ENCODE measurements at places on chromosomes 5 and 9.

- no peak for DNase-seq
These were observed 742 bp upstream of the LECT2 start for GRCh38 chr5:135955525-135955924.

DNA sequence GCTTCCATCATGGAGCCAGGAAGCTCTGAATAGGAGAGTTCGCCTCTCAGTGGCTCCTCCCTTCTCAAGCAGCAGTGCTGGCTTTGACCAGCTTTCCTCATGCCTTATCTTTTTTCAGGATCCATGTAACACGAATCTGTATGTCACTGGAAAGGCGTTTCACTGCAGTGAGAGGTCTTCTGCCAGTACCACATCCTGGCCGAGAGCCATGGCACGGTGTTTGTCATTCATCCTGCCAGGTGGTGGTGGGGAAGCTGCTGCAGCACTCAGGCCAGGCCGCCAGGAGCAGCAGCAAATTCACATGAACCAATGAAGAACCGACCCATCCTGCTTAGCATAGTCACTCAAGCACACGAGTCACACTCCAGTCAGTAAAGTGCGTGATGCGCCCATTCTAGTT, 179.0 kb downstream of the FANCC start:
- no peak for DNase-seq

GRCh38 chr5:57791875-57792274, 309.3 kb upstream of the ACTBL2 start:
- DNase-seq = no peak

DNA sequence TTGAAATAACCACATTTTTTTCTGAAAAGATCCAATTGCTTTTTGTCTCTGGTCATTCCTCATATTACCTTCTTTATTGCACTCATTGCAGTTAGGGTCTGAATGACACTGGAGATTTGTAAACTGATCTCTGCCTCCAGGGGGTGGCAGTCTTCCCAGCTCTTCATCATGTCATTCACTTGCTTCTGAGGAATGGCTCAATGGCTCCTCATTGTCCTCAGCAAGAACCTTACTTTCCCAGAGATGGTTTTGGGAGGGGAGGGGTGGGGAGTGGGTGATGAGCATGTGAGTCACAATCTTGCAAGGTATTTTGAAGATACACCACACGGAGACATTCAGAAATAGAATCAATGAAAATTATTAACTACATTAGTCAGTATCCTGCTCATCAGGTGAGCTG, 159.8 kb upstream of the GAS1 start:
- DNase-seq = no peak

DNA sequence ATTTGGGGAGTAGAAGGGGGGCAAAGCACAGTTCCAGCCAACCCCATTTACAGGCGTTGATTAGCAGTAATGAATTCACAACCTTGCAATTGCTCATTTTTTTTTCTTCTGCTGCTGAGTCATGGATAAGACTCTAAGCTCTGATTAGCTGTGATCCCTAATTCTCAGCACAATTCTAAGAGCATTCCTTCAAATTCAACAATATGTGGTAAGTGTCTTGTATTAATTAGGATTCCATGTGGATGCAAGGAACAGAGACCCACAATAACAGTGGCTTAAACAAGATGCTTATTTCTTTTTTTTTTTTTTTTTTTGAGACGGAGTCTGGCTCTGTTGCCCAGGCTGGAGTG, 133.4 kb downstream of the PALM2AKAP2 start:
- no peak for DNase-seq

- no peak for DNase-seq
These were observed 872.9 kb downstream of the TAF11L14 start for GRCh38 chr5:18507114-18507513.

DNA sequence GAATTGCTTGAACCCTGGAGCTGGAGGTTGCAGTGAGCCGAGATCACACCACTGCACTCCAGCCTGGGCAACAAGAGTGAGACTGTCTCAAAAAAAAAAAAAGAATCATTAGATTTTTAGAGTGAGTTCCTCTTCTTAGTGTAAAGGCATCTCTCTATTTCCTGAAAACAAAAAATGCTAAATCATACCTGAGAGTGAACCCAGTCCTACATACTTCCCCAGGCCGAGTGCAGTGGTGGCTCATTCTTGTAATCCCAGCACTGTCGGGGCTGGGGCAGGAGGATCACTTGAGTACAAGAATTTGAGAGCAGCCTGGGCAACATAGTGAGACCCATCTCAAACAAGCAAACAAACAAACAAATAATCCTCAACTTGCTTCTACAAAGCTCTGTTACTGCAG, 38.2 kb upstream of the LPAR1 start:
- no peak for DNase-seq

- no peak for DNase-seq
These were observed 245.7 kb downstream of the BNC2 start for GRCh38 chr9:16624744-16625117.

- no peak for DNase-seq
These were observed 395.7 kb downstream of the TMEM161B start for GRCh38 chr5:87872986-87873385.

DNA sequence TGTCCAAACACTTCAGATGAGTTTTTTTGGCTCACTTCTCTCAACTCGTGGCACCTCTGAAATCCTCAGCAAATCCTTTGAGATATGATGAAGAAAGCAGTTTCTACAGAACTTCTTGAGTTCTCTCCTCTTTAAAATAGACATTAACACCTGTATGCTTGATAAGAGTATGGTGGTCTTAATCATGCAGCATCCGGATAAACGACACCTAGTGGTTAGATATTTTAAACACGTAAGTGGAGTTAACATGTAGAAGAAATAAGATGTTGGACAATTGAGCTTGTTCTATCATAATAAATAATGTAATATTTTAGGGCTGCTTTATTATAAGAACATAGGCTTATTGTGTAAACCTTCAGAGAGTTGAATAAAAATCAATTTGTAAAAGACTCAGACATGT, 324.8 kb downstream of the CYLC2 start:
- DNase-seq = no peak

DNA sequence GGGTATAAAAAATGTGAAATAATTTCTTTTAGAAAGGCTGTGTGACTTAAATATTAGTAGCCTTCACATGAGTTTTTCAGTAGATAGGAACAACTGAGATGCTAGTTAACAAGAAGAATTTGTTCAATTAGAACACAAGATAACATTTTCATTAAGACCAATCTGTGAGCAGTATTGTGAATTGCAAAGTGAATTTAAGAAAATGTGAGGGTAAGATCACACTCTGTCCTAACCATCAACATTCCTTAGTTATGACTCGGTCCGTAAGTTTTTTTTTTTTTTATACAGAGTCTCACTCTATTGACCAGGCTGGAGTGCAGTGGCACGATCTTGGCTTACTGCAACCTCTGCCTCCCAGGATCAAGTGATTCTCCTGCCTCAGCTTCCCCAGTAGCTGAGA, 180.2 kb upstream of the EGFLAM start:
- DNase-seq = no peak

- no peak for DNase-seq
These were observed 27.8 kb downstream of the ROPN1L start for GRCh38 chr5:10469253-10470050.
